Kidney epithelial cell (primary cell): ENCODE measurements at places on chromosomes 5 and 9. TPM values are rescaled to one million over a fixed set of nuclear protein-coding genes. Genes with fewer than 3 reads are reported as not detected.

HSPA9 gene
- total RNA-seq = 584 and 695 TPM in 2 replicates

PLK2 gene
- 245 and 343 TPM in 2 replicates for total RNA-seq

C9 gene
- total RNA-seq = not detected in 2 replicates

TLE4 gene
- total RNA-seq = 12.7 and 17.2 TPM in 2 replicates

PCAT7 gene
- total RNA-seq = not detected in 2 replicates

EFNA5 gene
- 12.6 and 24.6 TPM in 2 replicates for total RNA-seq

PDGFRB gene
- 17.1 and 18.3 TPM in 2 replicates for total RNA-seq

TMEM232 gene
- total RNA-seq = 3.7 and 10.9 TPM in 2 replicates

EGR1 gene
- 2.0 and 4.1 TPM in 2 replicates for total RNA-seq

SNCAIP gene
- total RNA-seq = 3.0 and 3.1 TPM in 2 replicates

FRMD3 gene
- 5.0 and 5.2 TPM in 2 replicates for total RNA-seq

CARD6 gene
- total RNA-seq = 1.9 and 3.3 TPM in 2 replicates

TMEM252 gene
- not detected in 2 replicates for total RNA-seq

COL15A1 gene
- 11.6 and 11.8 TPM in 2 replicates for total RNA-seq

PITX1 gene
- total RNA-seq = not detected in 2 replicates

CTNNA1 gene
- 397 and 420 TPM in 2 replicates for total RNA-seq

RAB3C gene
- total RNA-seq = 0.04 TPM in 1 of 2 replicates, not detected in the other

EGFL7 gene
- 56.2 and 58.7 TPM in 2 replicates for total RNA-seq

TRIM41 gene
- total RNA-seq = 15.8 and 17.5 TPM in 2 replicates

TMC1 gene
- not detected in 2 replicates for total RNA-seq

BRD3 gene
- 23.3 and 32.0 TPM in 2 replicates for total RNA-seq

SHOC1 gene
- total RNA-seq = not detected in 2 replicates

SLC46A2 gene
- not detected in 2 replicates for total RNA-seq

LIX1 gene
- 0.07 TPM in 1 of 2 replicates, not detected in the other for total RNA-seq

GPX8 gene
- total RNA-seq = 42.5 and 59.0 TPM in 2 replicates

PHF24 gene
- 0.07 and 0.58 TPM in 2 replicates for total RNA-seq

SPEF2 gene
- total RNA-seq = 3.2 and 3.6 TPM in 2 replicates

BTF3 gene
- total RNA-seq = 668 and 708 TPM in 2 replicates

BTNL8 gene
- total RNA-seq = not detected in 2 replicates

WDR41 gene
- total RNA-seq = 68.6 and 92.0 TPM in 2 replicates

SPATA31A3 gene
- not detected in 2 replicates for total RNA-seq

MYMK gene
- not detected in 2 replicates for total RNA-seq
